Colonic mucosa (tissue), 4 donors: ENCODE measurements at places on chromosomes 1 and 21. TPM values are rescaled to one million over a fixed set of nuclear protein-coding genes. Genes with fewer than 3 reads are reported as not detected.

Gene LHX8
- total RNA-seq, result not detected

Gene ETV3L
- total RNA-seq, result not detected

Gene SLC26A9
- total RNA-seq, result not detected

Gene FMO1
- total RNA-seq, result not detected

Gene S100A5
- total RNA-seq, result not detected

Gene LDLRAD1
- not detected for total RNA-seq

Gene SPAG17
- total RNA-seq, result not detected

Gene SHISAL2A
- total RNA-seq, result not detected

Gene LMX1A
- total RNA-seq, result 0.64 TPM

Gene AMY1C
- not detected for total RNA-seq

Gene OR10J4
- total RNA-seq, result not detected

Gene ERICH3
- total RNA-seq, result not detected

Gene FMOD
- 38.6 TPM for total RNA-seq

Gene IL19
- total RNA-seq, result not detected

Gene ACKR1
- 23.9 TPM for total RNA-seq

Gene OR2T11
- total RNA-seq, result not detected

Gene FAM151A
- 2.8 TPM for total RNA-seq

Gene LCE3A
- not detected for total RNA-seq

Gene IQCC
- 4.3 TPM for total RNA-seq

Gene ARV1
- 29.3 TPM for total RNA-seq

Gene RXFP4
- 4.6 TPM for total RNA-seq
